Stimulated activated CD4-positive, alpha-beta T cell treated with anti-CD3 and anti-CD28 coated beads, Interleukin-12 subunit alpha, Interleukin-12 subunit beta, amount 100 ng/mL, for 4 hours (primary cell): ENCODE measurements at places on chromosomes 11 and 22.

DNA sequence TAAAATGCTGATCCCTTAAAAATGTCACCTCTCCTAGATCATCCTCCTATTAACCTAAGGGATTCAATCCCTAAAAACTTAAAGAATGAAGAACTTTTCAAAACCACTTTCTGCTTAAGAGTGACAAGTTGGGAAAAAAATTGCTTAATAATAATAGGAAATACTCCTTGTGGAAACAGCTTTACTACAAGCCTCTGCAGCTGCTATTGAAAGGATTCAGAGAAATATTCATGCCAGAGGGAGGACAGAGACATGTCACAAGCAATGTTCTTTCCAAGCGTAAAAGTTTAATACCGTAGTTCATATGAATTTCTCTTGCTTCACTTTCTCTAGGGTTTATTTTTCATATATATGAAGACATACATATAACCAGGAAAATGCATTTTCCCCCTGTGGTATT, 98.2 kb downstream of the ARHGAP20 start:
- DNase-seq, result no peak

GRCh38 chr11:80815752-80816453, 1375.1 kb upstream of the TENM4 start:
- DNase-seq, result no peak

DNA sequence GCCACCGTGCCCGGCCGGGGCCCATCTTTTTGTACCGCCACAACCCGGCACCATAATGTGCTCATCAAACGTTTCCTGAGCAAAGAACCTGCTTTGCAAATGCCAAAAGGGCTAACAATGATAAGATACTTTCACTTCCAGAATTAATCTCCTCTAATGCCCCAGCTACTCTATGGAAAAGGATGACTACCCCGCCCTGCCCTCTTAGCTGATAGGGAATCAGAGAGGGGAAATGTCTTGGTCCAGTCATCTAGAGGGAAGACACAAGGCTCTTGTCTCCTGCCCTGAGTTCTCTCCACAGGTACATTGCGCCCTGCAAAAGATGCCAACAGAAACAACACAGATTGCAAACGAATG, 586 bp downstream of the TTLL1 start:
- no peak for DNase-seq

DNA sequence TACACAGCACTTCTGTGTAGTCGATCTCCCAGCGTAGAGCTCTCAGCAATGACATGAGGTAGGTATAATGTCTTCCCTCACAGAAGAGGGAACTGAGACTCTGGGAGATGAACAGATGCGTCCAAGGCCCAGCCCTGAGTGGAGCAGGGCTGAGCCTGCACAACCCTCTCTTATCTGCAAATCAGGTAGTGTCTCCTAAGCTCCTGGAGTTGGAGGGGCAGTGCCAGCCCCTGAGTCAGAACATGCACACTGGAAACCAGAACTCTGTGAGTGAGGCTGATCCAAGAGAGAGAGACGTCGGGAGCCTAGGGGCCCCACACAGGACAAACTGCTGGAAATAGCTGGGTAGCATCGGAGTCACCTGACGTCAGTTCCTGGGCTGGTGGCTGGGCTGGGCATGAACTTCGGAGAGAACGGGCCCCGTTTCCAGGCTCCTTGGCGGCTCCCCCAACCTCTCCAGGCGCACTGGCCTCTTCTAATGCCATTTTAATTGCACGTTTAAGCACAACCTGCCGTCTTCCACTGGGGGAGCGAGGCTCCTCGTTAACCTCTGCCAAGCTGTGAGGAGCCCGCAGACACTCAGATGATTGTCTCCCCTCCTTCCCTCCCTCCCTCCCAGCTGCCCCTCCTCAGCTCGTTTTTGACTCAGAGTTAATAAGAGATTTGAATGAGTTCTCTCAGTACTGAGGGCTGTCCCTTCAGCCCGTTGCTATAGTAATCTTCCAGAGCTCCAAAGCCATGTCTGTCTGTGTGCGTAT, 191.2 kb upstream of the TBCEL start:
- DNase-seq, result no peak

GRCh38 chr11:88012456-88012855, 162.8 kb downstream of the RAB38 start:
- no peak for DNase-seq

DNA sequence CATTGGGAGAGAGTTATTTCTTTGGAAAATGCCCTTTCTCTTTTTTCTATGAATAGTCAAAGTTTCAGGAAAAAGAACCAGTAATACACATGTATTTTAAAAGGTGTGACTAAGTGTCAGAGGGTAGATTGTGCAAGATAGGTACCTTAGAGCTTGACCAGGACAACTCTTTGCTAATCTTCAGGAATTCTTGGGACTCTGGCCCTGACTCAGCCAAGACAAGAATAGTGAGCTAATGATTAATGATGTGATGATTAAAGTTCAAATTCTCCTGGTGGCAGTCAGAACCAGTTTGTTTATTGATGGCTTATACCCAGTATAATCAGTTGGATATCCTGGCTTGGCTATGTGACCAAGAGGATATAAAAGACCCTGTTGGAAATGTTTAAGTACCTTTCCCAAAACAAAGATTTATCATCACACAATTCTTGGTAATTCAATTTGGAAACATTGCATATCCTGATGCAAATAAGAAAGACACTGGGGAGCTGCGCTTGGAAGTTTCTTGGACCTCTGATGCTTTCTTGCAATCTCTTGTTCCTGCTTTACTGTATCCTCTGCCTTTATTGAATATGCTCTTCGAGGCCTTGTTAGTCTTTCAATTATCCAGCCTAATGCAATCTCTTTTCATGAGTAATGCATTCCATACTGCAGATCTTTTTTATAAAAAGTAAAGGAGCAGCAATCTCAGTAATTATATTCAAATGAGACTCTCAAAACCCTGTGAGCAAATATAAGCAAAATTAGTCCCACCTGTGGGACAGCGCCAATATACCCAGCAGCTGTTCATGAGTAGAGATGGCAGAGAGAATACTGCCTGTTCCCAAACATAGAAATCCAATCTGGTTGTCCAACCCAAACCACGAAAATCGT, 48.0 kb upstream of the CEP126 start:
- DNase-seq, result no peak

- no peak for DNase-seq
These were observed 18.1 kb downstream of the LRP4 start for GRCh38 chr11:46900091-46900746.

DNA sequence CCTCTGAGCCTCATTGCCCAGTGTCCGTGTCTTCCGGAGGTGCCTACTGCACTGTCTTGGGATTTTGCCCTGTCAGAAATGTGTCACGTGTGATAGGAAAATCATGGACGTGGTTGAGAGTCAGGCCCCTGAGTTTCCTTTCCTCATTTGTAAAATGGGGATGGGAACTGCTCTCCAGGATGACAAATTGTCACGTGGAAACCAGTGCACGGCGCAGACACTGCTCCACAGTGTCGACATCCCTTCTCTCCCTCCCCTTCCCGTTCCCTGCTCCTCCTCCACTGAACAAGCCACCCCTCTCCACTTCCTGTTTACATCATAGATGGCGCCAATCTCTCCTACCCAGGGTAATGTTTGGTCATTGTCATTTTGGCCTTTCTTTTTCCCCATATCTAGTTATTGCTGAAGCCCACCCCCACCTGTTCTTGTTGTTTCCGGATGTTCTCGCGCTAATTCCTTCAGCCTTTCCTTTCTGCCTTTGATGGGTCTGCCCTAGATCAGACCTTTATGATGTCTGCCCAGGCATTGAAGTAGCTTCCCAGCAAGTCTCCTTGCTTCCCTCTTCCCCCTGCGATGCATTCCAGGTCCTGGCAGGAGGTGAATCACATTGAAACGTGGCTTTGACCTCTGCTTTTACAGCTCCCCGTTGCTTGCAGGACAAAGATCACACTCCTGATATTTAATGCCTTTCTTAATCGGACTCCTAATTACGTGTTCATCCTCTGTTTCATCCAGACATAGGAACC, 91.8 kb downstream of the TBC1D22A start:
- no peak for DNase-seq

DNA sequence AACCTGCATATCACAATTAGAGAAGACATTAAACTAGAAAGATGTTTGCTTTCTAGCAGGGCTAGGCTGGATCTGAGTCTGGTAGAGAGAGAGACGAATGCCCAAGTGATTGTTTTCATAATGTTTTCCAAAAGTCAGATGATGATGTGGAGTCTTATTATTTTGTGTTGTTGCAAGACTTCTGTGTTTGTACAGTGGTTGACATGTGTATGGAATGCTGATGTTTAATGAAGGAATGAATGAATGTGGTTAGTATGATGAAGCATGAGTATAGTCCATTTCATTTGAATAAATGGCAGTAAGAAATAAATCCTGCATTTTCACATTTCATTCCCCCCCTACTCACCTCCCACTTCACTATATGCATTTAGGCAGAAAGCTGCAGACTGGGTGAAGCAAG, 69.6 kb downstream of the PPP2R1B start:
- DNase-seq, result no peak

- no peak for DNase-seq
These were observed 143.8 kb downstream of the APOL5 start for GRCh38 chr22:35861451-35861850.

GRCh38 chr22:27729246-27729645, 72.3 kb downstream of the MN1 start:
- no peak for DNase-seq

DNA sequence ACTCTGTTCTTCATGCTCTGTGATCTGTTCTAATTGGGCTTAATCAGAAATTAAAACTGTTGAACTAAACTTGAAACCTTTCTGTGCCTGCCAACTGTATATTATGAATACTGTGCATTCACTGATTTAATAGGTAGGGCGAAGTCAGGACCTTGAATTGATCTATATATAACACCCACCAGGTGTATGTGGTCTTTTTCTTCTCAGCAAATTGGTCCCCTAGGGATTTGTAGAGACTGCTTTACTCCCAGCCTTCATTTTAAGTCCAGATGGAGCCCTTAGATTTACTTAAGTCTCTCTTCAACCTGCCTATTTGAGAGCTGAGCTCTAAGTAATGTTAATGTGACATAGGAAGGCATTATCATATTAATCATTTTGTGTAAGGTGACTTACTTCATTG, 257.5 kb downstream of the TMEM135 start:
- no peak for DNase-seq

GRCh38 chr11:13215149-13215548, 62.4 kb upstream of the BMAL1 start:
- no peak for DNase-seq

- DNase-seq, result no peak
These were observed 63.3 kb downstream of the LIF start for GRCh38 chr22:30183271-30183670.

GRCh38 chr22:48537343-48537680, 1290.4 kb downstream of the BRD1 start:
- DNase-seq, result no peak
